ENCODE measurements at places on chromosomes 6 and 20.

GRCh38 chr6:158270389-158271127 lies 41.7 kb upstream of the TULP4 start:
- DNase-seq = no peak

GRCh38 chr6:102944475-102944874 lies 1551.0 kb downstream of the GRIK2 start:
- DNase-seq = no peak

DNA sequence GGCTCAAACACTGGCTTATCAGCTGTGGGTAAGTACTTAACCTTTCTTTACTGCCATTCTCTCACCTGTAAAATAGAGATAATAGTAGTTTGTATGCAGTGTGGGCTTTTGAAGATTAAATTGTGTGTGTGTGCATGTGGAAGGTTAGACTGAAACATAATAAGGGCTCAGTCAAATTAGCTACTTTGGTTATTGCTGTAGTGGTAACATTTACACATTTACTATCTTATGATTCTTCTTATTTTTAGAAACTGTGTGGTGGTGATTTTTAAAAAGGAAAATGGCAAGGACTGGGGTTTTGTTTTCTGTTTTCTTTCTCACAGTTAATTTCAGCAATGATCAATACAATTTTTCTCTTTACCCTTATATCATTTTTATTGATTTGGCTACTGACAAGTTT lies 206.9 kb downstream of the NKAIN2 start:
- no peak for DNase-seq

GRCh38 chr6:9140951-9141460 lies 705.7 kb upstream of the SLC35B3 start:
- DNase-seq = no peak

DNA sequence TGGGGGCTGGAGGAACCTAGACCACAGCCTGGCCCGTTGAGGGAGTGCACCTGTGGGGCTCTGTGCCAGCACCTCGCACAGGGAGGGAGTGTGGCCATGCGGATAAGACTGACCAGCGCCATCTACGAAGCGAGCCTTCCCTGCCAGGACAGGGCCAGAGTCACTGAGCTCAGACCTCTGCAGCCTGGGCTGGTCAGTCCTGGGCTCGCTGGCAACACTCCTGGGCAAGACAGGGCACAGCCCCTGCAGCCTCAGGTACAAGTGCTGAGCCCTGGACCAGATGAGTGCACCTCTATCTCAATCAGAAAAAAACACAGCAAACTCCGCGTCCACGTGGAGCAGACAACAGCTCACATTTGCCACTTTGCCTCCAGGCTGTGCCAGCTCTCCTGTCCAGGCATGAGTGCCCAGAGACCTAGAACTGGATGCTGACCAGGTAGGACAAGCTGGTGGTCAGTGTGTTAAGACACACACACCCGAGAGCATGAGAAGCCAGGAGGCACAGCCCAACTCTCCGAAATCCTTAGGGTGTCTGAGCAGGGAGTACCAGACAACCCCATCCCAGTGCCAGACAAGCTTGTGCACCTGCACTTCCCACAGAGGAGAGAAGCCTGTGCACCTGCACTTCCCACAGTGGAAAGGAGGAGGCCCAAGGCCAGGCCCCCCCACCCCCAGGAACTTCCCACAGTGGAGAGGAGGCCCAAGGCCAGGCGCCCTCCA lies 4.9 kb downstream of the ARFRP1 start:
- DNase-seq = no peak

- DNase-seq = no peak
Observed at GRCh38 chr6:151811081-151811480, 3.6 kb downstream of the ESR1 start.
